Left ventricle myocardium inferior (tissue), 1 donor: ENCODE measurements at places on chromosomes 16 and 17. TPM values are rescaled to one million over a fixed set of nuclear protein-coding genes. Genes with fewer than 3 reads are reported as not detected.

Gene CDH5
- 47.1 TPM for total RNA-seq

Gene KRTAP9-4
- not detected for total RNA-seq

GRCh38 chr16:35574454-35575431 lies 2115.3 kb downstream of the TP53TG3F start:
- H3K4me3 ChIP-seq, result no peak overlapping the region
- DNase-seq, result no peak
- no peaks in the 10 kb centered on the region for H3K4me1 ChIP-seq
- no peaks in the 10 kb centered on the region for H3K36me3 ChIP-seq
- H3K27ac ChIP-seq, result no peak overlapping the region

DNA sequence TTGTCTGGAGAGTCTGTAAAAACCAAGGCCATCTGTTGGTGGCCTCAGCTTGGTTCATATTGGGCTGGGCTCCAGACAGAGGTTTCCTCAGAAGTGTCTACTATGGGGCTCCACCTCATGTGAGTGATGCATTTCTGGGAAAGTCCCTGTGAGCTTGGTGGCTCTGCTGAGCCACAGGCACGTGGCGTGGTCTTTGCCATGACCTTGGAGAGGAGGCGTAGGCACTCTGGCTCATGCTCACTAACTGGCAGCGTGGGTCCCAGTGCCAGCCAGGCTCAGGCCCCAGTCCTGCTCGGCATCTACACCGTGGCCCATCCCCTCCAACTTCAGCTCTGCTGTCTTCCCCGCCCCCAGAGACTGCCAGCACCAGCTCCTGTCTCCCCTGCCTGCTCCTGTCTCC lies 10.7 kb upstream of the SMTNL2 start:
- H3K36me3 ChIP-seq, result no peaks in the 10 kb centered on the region
- peak overlapping the region; percentile 69 for H3K27ac ChIP-seq
- no peak overlapping the region for H3K4me3 ChIP-seq
- H3K4me1 ChIP-seq, result peaks cover 23% of the 10 kb centered on the region
- DNase-seq, result peak; percentile 67
